Fibroblast of villous mesenchyme (primary cell): ENCODE measurements at places on chromosomes 12 and 14.

GRCh38 chr12:3976351-3976938 is 103.2 kb upstream of the PARP11 start:
- no peak for DNase-seq

DNA sequence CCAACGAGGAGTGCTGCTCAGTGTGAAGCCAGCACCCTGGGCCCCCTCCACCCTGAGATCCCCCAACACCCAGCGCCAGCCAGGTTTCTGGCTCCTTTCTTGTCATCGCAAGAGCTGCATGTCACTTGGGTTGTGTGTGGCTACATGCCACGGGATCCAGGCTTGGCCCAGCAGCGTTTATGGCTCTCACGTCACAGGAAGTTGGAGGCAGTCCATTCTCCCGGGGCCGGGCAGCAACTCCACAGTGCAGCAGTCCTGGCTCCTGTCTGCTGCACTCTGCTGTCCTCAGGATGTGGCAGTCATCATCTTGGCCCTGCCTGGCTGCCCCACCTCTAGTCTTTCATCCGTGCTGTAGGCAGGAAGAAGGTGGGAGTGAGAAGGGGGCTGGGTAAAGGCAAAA is 78.3 kb downstream of the AACS start:
- DNase-seq, result peak; percentile 55

DNA sequence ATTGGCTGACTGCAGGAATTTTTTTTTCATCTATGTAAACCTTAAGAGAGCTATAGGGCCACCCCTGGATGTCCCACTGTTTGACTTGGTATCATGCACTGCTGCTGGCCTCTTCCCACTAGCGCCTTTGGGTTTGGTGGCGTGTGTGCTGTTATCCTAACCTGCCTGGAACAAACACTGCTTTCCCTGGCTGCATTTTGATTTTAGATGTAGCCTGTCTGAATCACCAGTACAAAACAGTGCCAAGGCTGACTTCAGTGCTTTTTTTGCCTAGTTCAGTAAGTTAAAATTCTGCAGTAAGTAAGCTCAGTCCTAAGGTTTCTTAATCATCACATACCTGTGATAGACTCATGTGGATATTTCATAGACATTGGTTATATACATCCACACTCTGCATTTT is 99.2 kb downstream of the EML1 start:
- DNase-seq, result no peak

DNA sequence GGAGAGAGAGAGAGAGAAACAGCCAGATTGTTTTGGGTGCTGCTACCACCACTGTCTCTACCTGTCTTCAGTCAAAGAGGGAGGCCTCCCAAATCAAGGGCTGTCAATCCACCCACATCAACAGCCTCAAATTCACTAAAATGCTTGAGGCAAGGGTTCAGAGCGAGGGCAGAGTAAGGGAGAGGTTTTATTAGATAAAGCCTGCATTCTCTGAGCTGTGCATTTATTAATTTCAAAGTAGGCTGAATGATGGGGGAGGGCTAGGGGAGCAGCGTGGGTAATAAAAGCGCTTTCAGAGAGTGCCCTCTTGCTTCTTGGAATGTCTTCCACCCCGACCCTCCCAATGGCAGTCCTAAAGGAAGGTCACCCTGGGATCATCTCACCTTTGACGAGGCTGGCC is 636.5 kb upstream of the TBX3 start:
- DNase-seq, result no peak

- DNase-seq, result no peak
These were observed 35.7 kb downstream of the ADGRD1 start for GRCh38 chr12:130989391-130989790.

- no peak for DNase-seq
These were observed 39.1 kb upstream of the HIGD1C start for GRCh38 chr12:50913224-50913623.

DNA sequence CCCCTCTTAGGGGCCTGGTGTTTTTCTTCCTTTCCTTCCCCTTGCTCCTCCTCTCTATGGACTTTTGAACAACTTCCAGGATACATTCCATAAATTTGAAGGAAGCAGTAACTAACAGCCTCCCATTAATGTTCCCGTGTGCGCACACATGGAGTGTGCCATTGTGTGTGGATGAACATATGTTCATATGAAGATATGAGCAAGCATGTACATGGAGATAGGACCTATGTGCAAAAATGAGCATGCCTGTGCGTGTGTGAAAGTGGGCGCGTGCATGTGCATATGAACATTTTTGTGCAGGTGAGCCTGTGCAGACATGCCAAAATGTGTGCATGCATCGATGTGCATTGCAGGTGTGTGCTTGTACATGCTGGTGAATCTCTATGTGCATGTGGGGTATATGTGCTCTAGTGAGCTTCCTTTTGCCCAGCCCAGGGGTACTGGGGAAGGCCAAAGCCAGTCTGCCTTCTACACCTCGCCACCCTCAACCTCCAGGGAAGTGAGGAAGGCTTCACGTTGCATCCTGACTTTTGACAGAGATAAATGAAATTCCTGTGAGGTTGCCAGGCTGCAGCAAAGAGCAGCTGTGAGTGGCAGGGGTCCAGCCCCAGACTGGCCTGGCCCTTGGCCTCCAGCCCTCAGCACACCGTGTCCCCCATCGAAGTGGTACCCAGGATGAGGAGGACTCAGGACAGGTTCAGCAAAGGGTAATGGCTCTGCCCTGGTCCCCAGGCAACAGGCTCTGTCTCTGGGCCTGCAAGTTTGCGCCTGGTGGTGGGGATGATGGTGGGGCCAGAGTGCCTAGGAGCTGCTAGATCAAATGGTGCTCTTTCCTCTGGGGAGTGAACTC is 21.1 kb upstream of the PGF start:
- no peak for DNase-seq

DNA sequence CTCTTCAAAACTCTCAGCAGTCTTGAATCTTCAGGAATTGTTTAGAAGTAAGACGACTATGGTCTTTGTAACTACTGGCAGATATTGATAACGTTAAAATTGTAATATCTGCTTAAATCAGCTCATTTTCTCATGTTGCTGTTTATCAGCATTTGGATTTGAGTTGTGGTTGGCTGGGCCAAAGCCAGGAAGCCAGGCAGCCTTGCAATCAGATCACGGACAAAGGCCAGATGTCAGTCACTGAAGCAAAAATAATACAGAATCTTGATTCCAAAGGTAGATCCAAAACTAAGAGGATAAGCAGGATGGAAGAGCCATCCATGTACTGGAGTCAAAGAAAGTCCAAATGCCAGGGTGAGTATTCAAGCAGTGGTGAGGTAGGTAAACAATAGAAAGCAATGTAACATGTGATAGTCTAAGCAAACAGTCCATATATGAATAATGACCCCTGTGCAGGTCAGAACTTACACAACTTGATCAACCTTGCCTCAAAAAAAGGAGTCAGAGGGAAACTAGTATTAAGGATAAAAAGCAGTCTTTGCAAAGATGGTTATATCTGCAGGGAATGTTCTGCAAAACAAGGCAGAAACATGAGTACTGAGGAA is 95.8 kb upstream of the RAP1B start:
- DNase-seq, result no peak

DNA sequence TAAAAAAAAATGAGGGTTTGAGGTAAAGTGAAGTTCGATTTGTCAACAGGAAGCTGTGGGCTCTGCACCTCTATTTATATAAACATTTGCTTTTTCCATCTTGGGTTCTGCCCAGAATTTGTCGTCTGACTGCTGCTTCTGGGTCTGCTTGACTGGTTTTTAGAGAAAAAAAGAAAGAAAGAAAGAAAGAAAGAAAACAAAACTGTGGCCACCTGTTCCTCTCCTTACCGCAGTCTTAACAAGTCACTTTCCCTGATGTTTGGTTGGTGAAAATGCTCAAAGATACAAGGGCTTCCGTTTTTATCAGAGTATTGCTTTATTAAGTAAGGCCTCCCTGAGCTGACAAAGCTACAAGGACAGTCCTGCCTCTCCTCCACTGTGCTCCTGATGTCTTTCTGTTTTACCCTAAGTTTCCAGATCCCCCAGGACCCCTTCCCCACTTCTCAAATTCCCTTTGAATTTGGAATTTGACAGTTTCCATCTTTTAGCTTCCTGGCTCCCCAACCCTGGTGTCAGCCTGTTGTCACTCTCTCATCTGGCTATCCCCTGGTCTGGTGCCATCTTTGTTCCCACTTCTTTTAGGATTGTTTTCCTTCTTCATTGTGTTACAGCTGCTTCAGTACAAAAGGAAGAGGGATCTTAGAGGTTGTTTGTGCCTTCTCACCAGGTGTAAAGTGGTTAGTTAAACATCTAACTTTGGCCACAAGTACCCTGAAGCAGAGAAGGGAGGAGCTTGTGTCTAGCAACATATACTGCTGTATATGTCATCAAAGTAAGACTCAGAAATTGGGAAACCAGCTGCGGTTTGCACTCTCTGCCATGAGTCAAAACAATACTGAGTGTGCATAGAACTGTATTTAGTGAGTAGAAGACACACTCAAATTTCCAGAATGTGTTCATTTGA is 18.0 kb downstream of the MFAP5 start:
- DNase-seq, result no peak

DNA sequence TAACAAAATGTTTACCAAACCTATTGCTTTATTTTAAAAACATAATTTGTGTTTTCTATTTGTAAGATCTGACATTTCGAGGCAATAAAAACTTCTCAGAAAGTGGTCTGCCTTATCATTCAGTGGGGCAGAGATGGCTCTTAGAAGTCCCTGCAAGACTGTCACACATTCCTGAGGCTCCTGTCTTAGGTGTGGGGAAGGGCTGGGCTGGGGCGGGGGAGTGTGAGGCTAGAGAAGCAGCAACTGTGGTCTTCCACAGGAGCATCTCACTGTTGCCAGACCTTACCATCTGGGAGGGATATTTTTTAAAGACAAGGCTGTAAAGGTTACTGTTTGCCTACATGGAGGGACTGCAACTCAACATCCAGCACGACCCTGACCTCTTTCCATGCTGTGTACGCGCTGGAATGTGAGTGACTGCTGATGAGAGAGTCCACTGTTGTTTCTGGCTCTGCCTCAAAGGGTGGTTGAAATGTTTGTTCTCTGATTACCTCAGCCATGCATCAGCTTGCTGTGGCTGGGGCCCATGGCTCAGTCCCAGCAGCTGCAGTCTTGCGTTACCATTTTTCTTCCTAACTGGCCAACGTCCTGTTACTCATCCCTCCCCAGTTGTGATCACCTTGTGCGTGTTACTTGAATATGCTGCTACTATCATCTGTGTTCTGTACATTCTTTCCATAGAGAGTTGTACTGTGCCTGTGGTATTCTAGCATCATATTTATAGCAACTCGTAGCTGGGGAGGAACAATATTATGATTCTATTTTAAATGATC is 12.4 kb downstream of the ERG28 start:
- DNase-seq, result peak; percentile 89

DNA sequence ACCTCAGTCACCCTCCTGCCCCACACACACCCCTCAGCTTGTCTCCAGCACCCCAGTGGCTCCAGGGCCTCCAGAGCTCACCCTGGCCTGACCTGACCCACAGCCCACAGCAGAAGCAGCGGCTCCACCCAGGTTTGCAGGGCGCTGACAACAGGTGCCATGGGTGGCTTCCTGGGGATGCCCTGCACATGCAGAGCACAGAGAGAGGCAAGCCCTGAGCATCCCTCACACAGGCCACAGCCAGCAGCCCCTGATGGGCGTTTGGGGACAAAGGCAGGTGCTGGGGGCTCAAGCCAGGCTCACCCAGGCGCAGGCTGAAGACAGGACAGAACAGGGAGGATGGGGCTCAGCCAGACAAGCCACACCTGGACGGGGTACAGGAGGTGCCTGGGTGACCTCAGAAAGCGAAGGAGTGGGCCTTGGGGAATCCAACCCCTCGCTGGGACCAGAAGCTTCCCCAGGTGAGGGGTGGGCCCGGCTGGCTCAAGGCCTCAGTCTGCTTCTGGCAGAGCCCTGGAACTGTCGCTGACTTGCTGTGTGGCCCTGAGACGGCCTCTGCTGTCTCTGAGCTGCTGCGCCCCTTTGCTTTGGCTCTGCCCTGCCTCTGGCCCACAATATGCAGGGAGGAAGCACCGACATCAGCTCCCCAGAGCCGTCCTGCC is 10.6 kb downstream of the ARL6IP4 start:
- no peak for DNase-seq
